ENCODE measurements at places on chromosomes 5 and 9. TPM values are rescaled to one million over a fixed set of nuclear protein-coding genes. Genes with fewer than 3 reads are reported as not detected.

- H3K36me3 ChIP-seq = no peaks in the 10 kb centered on the region
- H3K27me3 ChIP-seq = no peaks in the 10 kb centered on the region
- H3K27ac ChIP-seq = no peak overlapping the region
Observed at GRCh38 chr5:151643388-151643787, 43.3 kb downstream of the SPARC start.

DNA sequence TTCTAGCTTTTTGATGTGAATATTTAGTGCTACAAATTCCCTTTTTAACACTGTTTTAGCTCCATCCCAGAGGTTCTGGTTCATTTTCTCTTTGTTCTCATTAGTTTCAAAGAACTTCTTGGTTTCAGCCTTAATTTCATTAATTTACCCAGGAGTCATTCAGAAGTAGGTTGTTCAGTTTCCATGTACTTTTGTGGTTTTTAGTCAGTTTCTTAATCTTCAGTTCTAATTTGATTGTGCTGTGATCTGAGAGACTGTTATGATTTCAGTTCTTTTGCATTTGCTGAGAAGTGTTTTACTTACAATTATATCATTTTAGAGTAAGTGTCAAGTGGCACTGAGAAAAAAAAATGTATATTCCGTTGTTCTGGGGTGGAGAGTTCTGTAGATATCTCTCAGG, 240.1 kb upstream of the RASA1 start:
- no peaks in the 10 kb centered on the region for H3K36me3 ChIP-seq
- H3K4me1 ChIP-seq = peaks cover 19% of the 10 kb centered on the region
- no peaks in the 10 kb centered on the region for H3K27me3 ChIP-seq
- no peak overlapping the region for H3K4me3 ChIP-seq
- no peak overlapping the region for H3K27ac ChIP-seq

- H3K27ac ChIP-seq = peak overlapping the region; percentile 99
- H3K36me3 ChIP-seq = peaks cover 48% of the 10 kb centered on the region
- no peaks in the 10 kb centered on the region for H3K27me3 ChIP-seq
- peaks cover 65% of the 10 kb centered on the region for H3K4me1 ChIP-seq
Observed at GRCh38 chr9:110255034-110255462, 1.3 kb downstream of the TXN start.

GRCh38 chr5:95857185-95857945, 34.8 kb upstream of the GLRX start:
- DNase-seq = no peak
- no peak overlapping the region for H3K27ac ChIP-seq
- H3K27me3 ChIP-seq = no peaks in the 10 kb centered on the region

The DMRT3 gene
- total RNA-seq = not detected

The GAS1 gene
- 0.21 TPM for total RNA-seq

Measured in activated CD4-positive, alpha-beta T cell treated with anti-CD3 and anti-CD28 coated beads for 36 hours (primary cell).